Peyer's patch (tissue), 4 donors: ENCODE measurements at places on chromosomes 4 and X. TPM values are rescaled to one million over a fixed set of nuclear protein-coding genes. Genes with fewer than 3 reads are reported as not detected.

GRCh38 chr4:75561789-75562188, 5.9 kb downstream of the ODAPH start:
- H3K4me1 ChIP-seq: no peaks in the 10 kb centered on the region
- no peak overlapping the region for H3K4me3 ChIP-seq
- DNase-seq: no peak

DNA sequence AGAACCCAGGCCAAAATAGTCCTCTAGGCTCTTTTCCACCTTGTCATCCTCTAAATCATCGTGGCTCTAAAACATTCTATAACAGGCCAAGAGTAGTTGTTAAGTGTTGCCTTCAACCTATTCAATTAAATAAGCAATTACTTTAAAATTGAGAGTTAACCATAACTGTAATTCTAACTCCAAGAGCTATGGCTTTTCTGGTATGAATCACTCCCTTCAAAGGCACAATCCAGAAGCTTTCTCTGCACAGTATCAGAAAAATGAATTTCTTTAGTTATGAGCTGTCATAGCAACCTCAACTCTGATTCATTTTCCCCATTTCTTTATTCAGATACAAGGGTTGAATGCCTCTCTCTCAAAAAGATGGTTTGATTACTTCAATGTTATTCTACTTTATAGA, 21.7 kb downstream of the INPP4B start:
- H3K27me3 ChIP-seq: no peaks in the 10 kb centered on the region
- H3K4me1 ChIP-seq: no peaks in the 10 kb centered on the region
- H3K27ac ChIP-seq: no peak overlapping the region
- no peak overlapping the region for H3K4me3 ChIP-seq
- DNase-seq: no peak
- H3K36me3 ChIP-seq: no peaks in the 10 kb centered on the region

F8A3 gene
- total RNA-seq: 13.3 TPM

PAGE2 gene
- not detected for total RNA-seq

TCEANC gene
- total RNA-seq: 9.1 TPM
